ENCODE measurements at places on chromosomes 16 and 17.

GRCh38 chr16:2881783-2882649, 999 bp upstream of the FLYWCH2 start:
- H3K27ac ChIP-seq = no peak overlapping the region
- peak overlapping the region; percentile 86 for H3K4me3 ChIP-seq
- H3K4me1 ChIP-seq = no peaks in the 10 kb centered on the region
- DNase-seq = no peak
- H3K27me3 ChIP-seq = no peaks in the 10 kb centered on the region
- H3K36me3 ChIP-seq = no peaks in the 10 kb centered on the region

- H3K27ac ChIP-seq = no peak overlapping the region
- no peaks in the 10 kb centered on the region for H3K27me3 ChIP-seq
- no peak overlapping the region for H3K4me3 ChIP-seq
- H3K36me3 ChIP-seq = no peaks in the 10 kb centered on the region
- peaks cover 20% of the 10 kb centered on the region for H3K4me1 ChIP-seq
Observed at GRCh38 chr17:80263253-80264204, 2.9 kb downstream of the RNF213 start.

DNA sequence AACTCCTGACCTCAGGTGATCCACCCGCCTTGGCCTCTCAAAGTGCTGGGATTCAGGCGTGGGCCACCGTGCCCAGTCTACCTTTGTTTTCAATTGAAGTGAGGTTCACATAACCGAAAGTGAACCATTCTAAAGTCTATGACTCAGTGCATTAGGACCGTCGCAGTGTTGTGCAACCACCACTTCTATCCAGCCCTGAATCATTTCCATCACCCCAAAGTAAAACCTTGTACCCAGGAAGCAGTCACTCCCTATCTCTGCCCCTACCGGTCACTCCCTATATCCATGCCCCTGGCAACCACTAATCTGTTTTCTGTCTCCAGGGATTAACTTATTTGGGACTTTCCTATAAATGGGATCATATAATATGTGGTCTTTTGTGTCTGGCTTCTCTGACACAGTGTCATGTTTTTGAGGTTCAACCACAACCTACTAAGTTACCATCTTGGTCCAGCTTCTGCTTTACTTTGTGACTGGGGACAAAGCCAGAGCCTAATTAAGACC, 28.3 kb upstream of the CDC42EP4 start:
- no peak overlapping the region for H3K4me3 ChIP-seq
- no peaks in the 10 kb centered on the region for H3K36me3 ChIP-seq
- no peak overlapping the region for H3K27ac ChIP-seq
- peaks cover 27% of the 10 kb centered on the region for H3K4me1 ChIP-seq
- DNase-seq = no peak

GRCh38 chr17:77728871-77729270, 229.6 kb upstream of the TNRC6C start:
- H3K4me1 ChIP-seq = 0 out of 2 replicates have a peak, but pooled peaks cover 1% of the 10 kb centered on the region
- H3K4me3 ChIP-seq = no peak overlapping the region
- peak; percentile 19 for DNase-seq
- no peaks in the 10 kb centered on the region for H3K27me3 ChIP-seq
- no peaks in the 10 kb centered on the region for H3K36me3 ChIP-seq

DNA sequence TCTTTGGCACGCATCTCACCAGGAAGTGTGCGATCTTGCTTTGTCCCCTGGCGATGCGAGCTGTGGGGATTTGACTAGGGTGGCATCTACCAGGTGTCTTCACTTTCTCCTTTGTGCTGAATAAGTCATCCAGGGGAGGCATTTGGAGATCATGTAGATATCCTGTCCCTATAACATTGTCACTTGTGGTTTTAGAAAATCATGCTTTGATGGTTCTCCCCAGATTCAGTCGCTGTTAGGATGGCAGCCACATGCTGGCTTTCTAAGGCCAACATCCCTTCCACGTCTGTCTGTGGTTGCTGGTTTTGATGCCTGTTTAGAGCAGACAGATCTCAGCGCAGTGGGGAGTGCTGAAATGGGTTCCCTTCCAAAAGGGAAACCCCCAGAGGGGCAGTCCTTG, 2.5 kb downstream of the ADAD2 start:
- no peaks in the 10 kb centered on the region for H3K27me3 ChIP-seq
- peaks cover 3% of the 10 kb centered on the region for H3K4me1 ChIP-seq
- no peaks in the 10 kb centered on the region for H3K36me3 ChIP-seq
- no peak for DNase-seq

DNA sequence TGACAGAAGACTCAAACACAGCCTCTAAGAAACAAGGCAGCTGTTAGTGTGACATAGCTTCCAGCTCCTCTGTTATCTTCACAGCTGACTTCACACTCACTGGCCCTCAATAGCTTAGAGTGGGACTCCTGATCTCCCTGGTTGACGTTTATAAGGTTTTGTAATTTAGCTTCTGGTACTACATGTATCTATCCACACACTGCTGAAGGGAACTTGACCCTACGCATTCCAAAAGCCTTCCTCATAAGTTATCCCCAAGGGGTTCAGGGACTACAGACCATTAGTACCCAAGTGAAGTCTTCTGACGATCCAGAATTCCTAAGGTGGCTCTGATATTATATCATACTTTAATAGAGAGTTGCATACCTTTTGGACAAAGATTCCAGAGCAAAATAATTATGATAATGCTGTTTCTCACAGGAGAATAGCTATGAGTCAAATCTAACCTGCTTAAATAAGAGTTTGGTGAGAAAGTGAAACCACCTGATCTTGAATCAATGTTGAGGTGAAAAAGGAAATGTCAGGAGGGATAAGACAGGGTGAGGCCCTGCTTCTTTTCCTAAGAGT, 14.5 kb downstream of the ACACA start:
- H3K36me3 ChIP-seq = no peaks in the 10 kb centered on the region
- no peaks in the 10 kb centered on the region for H3K27me3 ChIP-seq
- H3K27ac ChIP-seq = no peak overlapping the region
- H3K4me3 ChIP-seq = no peak overlapping the region

- peaks cover 5% of the 10 kb centered on the region for H3K4me1 ChIP-seq
- no peak overlapping the region for H3K27ac ChIP-seq
- DNase-seq = peak; percentile 86
- H3K27me3 ChIP-seq = 0 out of 2 replicates have a peak, but pooled peaks cover 5% of the 10 kb centered on the region
- H3K36me3 ChIP-seq = no peaks in the 10 kb centered on the region
- H3K4me3 ChIP-seq = peak overlapping the region; percentile 77
Observed at GRCh38 chr17:2776589-2777241, 19.5 kb upstream of the RAP1GAP2 start.

- H3K27ac ChIP-seq = no peak overlapping the region
- H3K4me3 ChIP-seq = no peak overlapping the region
- no peak for DNase-seq
- no peaks in the 10 kb centered on the region for H3K4me1 ChIP-seq
- no peaks in the 10 kb centered on the region for H3K27me3 ChIP-seq
Observed at GRCh38 chr16:73010150-73010676, 37.7 kb downstream of the ZFHX3 start.

- peaks cover 62% of the 10 kb centered on the region for H3K36me3 ChIP-seq
- no peak overlapping the region for H3K4me3 ChIP-seq
- DNase-seq = no peak
- H3K27me3 ChIP-seq = no peaks in the 10 kb centered on the region
- no peaks in the 10 kb centered on the region for H3K4me1 ChIP-seq
Observed at GRCh38 chr17:16023881-16024280, 24.3 kb downstream of the TTC19 start.

DNA sequence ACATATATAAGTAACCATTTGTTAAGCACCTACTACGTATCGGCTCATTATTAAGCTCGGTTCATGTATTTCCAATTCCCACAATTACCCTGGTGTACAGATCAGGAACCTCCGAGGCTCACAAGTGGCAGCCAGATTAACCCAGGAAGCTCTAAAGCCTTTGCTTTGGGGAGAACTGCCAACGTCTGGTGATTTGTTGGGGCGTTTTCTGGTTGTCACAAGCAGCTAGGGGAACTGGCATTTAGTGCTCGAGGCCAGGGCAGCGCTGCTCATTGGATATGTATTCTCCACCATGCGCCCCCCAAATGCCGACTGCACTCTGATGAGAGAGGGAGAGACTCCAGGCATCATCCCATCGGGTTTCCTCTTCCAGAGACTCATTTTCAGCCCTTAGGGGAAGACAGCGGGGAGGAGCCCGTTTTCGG, 541 bp downstream of the ZNF18 start:
- H3K4me1 ChIP-seq = no peaks in the 10 kb centered on the region
- H3K4me3 ChIP-seq = peak overlapping the region; percentile 90
- H3K36me3 ChIP-seq = no peaks in the 10 kb centered on the region
- no peaks in the 10 kb centered on the region for H3K27me3 ChIP-seq
- DNase-seq = no peak

GRCh38 chr17:76848670-76849069, 19.5 kb upstream of the MGAT5B start:
- H3K4me3 ChIP-seq = no peak overlapping the region
- H3K36me3 ChIP-seq = no peaks in the 10 kb centered on the region
- no peak overlapping the region for H3K27ac ChIP-seq
- no peaks in the 10 kb centered on the region for H3K27me3 ChIP-seq
- no peaks in the 10 kb centered on the region for H3K4me1 ChIP-seq

GRCh38 chr17:70863436-70864248, 694.3 kb downstream of the KCNJ2 start:
- H3K4me3 ChIP-seq = no peak overlapping the region
- no peaks in the 10 kb centered on the region for H3K36me3 ChIP-seq
- DNase-seq = no peak
- H3K4me1 ChIP-seq = no peaks in the 10 kb centered on the region
- no peak overlapping the region for H3K27ac ChIP-seq

- DNase-seq = no peak
- H3K4me1 ChIP-seq = peaks cover 63% of the 10 kb centered on the region
- H3K27me3 ChIP-seq = no peaks in the 10 kb centered on the region
- no peak overlapping the region for H3K27ac ChIP-seq
- peaks cover 2% of the 10 kb centered on the region for H3K36me3 ChIP-seq
- H3K4me3 ChIP-seq = peak overlapping the region; percentile 39
Observed at GRCh38 chr17:38453951-38454421, 25.7 kb downstream of the ARHGAP23 start.

- H3K36me3 ChIP-seq = no peaks in the 10 kb centered on the region
- H3K27me3 ChIP-seq = no peaks in the 10 kb centered on the region
- H3K27ac ChIP-seq = peak overlapping the region; percentile 79
- no peak for DNase-seq
Observed at GRCh38 chr17:60390925-60391470, 935 bp downstream of the USP32 start.

DNA sequence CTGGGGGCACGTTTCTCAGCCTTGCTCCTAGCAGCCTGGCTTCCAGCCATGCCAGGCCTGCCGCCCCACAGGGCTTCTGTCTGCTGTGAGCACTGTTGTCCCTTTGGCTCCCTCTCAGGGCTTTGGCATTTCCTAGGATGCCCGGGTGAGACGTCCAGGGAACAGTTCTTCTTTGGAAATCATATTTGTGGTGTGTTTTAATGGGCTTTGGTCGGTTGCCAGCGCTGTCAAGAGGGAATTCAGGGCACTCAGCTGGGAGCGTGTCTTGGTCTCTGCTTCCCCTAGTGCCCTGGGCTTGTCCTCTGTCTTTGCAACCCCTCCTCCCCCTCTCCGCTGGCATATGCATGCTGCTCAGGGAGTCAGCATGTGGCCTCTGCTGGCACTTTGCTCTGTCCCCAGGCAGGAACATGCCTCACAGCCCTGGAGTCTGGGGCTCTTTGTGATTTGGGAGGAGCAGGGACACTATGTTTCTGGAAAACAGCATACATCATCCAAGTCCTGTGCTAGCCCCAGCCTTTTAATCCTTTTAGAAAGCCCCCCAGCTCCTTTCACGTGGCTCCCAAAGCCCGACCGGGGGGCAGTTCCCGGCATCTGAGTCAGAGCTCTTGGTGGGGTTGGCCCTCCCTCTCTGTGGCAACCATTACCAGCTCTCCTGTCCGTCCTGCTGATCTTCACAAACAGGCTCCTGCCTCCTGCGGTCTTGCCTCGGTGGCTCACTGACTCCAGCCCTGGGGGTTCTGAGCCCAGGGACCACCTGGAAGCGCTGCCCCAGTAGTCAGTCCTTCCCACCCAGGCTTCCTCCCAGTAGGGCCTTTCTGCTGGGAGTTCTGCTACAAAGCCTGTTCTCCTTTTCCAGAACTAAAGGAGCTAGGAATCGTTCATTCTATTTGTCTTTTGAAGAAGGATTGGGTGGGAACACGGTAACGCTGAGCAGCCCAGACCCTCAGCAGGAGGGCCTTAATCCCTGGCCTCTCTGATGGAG, 26.7 kb downstream of the SAP30BP start:
- H3K36me3 ChIP-seq = 0 out of 2 replicates have a peak, but pooled peaks cover 5% of the 10 kb centered on the region
- H3K4me1 ChIP-seq = peaks cover 7% of the 10 kb centered on the region
- H3K27ac ChIP-seq = peak overlapping the region; percentile 64
- peak overlapping the region; percentile 19 for H3K4me3 ChIP-seq

DNA sequence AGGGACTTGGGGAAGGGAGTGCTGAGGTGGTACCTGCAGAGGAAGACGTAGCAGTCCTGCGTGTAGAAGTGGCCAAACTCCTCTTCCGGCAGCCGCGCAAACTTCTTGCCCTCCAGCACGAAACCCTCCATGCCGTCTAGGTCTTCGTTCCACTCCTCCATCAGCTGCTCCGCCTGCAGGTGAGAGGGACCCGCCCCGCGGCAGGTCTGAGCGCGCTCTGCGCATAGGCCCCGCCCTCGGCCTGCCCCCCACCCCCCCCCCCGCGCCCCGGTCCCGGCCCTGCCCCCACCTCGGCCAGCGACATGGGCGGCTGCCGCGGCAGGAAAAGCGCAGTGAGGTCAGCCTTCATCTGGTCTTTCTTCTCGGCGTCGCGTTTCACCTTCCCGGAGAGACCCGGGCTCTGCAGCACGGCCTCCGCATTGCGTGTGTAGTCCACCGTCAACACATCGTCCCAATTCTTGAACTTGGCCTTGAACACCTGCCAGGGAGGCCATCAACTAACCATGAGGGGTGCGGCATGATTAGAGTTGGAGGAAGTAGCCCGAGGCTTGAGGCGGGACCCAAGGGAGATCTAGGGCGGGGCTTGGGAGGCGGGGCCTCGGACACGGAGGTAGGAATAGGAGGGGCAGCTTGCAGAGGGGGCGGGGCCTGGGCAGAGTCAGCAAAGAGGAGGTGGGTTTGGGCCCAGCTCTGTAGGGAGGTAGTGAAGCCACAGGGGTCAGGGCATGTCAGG, 11.5 kb downstream of the FLII start:
- H3K27ac ChIP-seq = peak overlapping the region; percentile 84
- H3K27me3 ChIP-seq = no peaks in the 10 kb centered on the region
- DNase-seq = peak; percentile 98
- H3K4me1 ChIP-seq = peaks cover 16% of the 10 kb centered on the region
- peak overlapping the region; percentile 64 for H3K4me3 ChIP-seq

All from H1 (cell line).